ENCODE measurements at places on chromosomes 2 and 18.

DNA sequence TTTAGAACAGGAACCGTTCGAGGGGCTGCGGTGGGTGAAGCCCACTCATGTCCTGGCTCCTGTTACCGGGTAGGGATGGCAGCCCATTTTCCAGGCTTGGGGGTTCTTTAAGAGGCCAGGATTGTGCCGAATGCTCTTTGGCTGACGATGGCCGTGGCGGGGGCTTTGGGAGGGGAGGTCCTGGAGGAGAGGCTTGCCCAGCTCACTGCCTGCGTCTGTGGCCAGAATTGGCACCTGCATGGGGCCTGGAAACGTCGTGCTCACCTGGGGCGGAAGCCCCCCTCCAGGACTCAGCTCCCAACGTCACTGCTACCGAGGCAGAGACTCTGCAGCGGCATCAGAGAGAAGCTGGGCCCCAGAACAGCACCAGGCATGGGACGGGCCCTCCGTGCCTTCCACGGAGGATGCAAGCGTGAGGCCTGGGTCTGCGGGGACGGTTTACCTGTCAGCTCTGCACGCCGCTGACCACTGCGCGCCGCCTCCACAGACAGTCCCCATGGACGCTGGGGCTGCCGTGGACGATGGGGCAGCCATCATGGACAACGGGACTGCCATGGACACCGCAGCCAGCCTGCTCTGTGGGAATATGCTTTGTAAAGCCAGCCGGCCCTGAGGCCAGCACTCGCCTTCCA, 82.9 kb downstream of the NFATC1 start:
- DNase-seq = peak; percentile 8

GRCh38 chr18:3384664-3385563, 65.1 kb upstream of the TGIF1 start:
- no peak for DNase-seq

DNA sequence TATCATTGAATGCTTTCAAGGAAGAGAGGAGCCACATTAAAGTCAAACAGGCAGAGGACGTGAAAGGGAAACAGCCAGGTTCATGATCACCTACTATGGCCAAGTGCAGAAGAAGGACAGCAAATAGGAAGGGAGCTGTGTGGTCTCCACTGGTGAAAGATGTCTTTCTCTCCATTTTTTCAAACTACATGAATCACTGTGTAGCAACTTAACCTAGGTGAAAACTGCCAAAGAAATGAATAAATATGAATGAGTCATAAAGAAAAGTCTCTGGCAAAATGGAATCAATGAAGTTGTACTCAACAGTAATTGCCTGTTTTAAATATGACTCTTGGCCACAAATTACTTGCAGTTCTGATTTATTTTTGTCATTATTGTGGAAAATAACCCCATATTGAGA, 452.6 kb upstream of the PKDCC start:
- DNase-seq = no peak

DNA sequence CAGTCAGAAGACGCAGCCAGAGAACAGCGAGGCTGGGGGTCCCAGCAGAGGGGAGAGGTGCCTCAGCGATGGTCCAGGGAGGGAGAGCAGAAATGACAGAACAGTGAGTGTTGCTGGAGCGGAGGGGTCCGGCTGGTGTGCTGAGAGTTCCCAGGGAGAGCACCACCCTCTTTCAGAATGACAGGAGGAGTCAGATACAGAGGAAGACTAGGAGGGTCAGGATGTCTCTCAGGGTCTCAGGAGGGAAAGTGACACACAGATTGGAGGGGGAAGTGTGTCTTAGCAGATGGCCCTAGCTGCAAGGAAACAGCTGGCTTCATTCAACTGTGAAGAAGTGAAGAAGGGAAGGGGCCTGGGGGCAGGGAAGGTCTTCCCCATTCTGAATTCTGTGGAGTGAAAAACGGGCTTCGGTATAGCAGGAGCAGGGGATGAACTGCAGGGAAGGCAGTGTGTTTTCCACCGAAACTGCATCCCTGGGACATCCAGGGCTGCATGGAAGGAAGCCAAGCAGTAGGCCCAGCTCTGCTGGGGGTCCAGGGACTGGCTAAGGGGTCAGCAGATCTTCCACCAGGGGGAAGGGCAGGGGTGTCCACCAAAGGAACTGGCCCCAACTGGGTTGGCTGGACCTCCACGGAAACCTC, 90.0 kb upstream of the OTOS start:
- DNase-seq = no peak

DNA sequence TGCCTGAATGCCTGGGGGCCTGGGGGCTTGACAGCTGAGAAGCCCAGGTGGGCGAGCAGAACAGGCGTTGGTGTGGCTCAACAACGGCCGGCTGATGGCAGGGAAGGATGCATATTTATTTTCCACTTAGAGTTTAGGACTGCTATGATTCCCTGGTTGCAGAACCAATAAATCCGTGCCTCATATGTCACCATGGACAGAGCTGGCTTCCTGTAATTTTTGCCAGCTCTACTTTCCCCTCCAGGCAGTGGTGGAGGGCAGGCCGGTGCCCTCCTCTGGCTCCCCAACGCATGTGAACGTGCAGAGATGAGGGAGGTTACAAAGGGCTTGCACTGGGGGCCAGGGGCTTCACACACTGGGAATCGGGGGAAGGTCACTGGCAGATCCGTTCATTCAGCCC, 18.2 kb downstream of the SAG start:
- DNase-seq = no peak

Data from posterior cingulate gyrus (tissue), 11 donors.